CD4-positive, alpha-beta T cell treated with Interleukin-2 at 100 ng/mL for 4 hours (primary cell): ENCODE measurements at places on chromosomes 4 and X.

- DNase-seq: no peak
Measured at GRCh38 chrX:135505351-135505750, 15.1 kb upstream of the INTS6L start.

- no peak for DNase-seq
Measured at GRCh38 chr4:66613591-66613990, 931.7 kb downstream of the CENPC start.

DNA sequence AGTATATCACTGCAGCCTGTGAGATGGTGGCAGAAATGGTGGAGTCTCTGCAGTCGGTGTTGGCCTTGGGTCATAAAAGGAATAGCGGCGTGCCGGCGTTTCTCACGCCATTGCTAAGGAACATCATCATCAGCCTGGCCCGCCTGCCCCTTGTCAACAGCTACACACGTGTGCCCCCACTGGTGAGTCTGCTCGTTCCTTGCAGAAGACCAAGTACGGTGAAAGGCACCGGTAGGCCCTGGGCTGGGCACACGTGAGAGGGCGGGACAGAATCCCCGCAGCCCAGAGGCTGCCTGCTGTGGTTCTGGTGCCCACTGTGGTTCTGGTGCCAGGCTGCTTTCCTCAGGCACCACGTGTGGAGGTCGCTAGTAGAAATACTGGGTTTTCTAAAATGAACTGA is 31.2 kb upstream of the MSANTD1 start:
- DNase-seq: no peak

DNA sequence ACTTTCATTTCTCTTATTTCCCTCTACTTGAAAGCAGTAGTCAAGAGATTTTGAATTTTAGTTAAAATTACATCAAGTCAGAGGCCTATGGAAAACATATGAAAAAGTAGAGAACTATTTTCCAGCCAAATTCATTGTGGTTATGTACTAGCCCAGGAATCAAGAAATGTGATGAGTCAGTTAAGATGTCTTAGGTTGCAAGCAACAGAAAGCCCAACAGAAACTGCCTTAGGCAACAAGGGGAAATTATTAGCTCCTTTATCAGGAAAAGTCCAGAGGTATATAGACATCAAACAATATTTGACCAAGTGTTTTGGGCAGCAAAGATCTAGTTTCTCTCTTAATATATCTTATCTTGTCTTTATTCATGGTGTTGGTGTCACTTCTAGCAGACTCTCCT is 37.8 kb upstream of the FRMD7 start:
- no peak for DNase-seq

DNA sequence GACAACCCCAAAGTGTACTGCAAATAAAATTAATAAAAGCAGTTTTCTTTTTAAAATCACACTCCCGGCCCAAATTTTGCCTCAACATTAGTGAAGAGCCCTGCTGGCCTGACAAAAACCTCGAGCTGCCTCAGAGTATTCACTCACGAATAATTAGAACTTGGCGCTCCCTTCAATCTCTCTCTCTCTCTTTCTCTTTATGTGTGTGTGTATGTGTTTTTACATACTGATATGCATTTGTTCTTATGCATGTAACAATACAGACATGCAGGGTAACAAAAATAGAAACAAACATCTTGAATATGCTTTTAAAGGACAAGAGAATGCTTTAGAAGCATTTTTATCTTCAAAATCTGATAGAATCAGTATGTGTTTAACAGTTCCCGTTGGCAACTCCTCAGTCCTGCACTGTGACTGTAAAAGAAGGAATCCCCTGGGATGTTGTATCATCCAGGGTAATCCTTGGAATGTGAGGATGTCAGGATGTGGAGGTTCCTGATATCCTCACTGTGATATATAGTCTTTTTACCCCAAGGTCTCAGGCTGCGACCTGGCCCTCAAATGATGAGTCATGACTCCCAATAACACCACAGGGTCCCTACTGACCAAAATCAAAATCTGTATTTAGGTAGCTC is 53.0 kb downstream of the PTCHD1 start:
- no peak for DNase-seq

DNA sequence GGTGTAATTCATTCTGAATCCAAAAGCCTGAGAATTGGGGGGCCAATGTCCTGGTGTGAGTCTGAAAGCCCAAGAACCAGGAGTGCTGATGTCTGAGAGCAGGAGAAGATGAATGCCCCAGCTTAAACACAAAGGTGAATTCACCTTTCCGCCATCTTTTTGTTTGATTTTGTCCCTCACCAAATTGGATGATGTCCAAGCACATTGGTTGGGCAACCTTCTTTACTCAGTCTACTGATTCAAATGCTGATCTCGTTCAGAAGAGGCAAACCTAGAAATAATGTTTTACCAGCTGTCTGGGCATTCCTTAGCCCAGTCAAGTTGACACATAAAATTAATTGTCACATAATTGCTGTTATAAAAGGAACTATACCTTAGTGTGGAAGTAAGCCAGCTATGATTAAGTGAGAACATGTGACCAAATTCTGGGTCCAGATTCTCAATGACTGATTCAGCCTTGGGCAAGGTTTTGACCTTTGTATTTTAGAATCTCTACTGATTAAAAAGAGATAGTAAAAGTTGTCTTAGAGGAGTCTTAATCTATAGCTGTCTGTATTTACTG is 34.5 kb upstream of the SLC4A4 start:
- no peak for DNase-seq

- no peak for DNase-seq
Measured at GRCh38 chr4:181301735-181302710, 941.2 kb upstream of the TENM3 start.
